LoVo (cell line): ENCODE measurements at places on chromosomes 16 and 17.

DNA sequence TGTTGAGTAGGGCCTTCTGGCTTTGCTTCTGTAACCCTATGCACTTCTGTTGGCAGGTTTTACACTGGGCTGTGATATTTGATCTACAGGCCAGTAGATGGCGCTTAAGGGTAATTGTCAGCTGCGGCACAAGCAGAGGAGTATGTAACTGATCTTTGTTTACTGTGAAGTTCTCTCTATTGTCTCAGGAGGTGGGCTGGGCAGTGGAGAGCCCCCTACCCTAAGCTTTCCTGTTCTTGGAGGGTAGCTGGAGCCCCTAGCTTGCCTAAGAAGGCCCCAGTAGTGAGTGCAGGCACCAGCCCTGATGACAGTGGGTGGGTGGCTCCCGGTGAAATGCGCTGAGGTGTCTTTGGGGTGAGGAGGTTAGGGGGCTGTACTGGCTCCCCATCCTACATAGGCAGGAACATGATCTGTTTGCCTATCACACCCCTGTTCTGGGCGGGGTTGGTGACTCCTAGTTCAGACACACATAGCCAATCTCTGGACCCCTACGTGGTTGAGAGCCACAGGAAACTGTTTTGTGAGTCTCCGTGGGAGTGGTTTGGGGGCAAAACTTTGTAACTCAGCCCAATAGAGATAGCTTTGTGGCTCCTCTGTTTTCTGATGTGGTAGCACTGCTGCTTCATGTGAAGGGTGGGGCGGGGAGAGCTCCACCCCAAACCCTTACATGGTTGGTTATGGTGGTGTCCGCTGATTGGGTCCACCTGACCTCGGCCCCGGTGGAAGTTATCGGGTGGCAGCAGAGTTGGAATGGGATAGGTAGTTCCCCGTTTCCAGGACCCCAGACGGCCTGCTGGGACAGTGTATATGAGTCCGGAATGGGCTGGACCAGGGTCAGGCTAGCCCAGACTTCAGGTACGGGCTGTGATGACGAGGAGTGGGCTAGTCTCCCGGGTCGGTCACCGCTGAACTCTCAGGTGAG is 60.4 kb downstream of the SLFN11 start:
- DNase-seq = peak; percentile 60

DNA sequence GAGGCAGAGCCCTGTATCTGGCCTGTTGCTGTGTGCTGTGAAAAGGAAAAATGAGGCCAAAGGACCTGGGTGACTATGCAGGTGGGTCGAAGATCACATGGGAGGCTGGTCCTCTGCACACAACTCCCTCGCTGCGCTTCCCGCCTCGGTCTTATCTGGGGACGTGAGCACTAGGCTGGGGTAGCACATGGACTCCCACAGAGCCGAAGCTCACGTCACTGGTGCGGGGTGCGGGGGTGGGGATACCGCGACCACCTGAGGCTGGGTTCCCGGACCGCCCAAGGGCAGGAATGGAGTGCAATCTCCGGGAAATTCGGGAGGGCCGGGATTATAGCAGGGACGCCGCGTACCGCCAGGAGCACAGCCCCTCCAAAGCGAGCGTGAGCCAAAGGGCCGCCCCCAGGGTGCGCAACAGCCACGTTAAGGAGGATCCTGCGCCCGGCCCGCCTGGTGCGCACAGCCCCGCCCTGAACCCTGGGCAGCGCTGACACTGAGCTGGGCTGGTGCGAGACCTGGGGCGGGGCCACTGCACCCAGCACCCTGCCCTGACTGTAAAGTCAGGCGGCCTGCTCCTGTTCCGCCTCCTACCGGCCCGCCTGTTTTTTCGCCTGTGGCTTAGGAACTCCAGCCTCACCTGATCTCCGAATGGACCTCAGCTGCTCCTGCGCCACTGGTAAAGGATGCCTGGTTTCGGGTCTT is 4.8 kb downstream of the MT1A start:
- peak; percentile 83 for DNase-seq

DNA sequence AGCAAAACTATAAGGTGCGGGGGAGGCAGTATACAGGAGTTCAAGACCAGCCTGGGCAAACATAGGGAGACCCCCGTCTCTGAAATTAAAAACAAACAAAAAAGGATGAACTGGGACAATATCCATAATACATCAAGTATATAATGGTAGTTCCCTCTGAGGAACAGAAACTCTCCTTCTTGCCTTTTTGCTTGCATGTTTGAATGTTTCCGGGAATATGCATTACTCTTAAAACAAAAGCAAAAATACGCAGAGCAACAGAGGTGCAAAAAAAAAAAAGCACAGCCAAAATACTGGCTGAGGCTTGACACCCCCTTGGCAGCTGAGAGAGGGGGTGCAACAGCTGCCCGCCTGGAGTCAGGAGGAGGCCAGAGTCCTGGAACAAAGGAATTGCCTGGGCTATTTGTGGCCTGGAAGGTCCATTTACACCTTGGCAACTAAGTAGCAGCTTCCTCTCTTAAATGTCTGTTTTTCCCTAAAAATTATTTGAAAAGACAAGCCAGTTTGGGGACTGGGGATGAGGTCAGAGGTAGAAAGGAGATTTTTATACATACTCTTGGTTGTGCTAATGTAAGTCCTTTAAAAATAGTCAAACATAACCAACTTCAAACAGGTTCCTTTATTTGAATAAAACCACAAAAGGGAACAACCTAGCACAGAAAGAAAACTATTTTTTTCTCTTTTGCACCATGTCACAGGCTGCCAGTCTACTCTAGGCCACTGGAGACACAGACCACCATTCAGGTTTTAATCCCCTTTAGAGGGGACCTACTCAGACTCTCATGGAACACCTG is 19.5 kb downstream of the USP7 start:
- no peak for DNase-seq

- DNase-seq = no peak
Observed at GRCh38 chr16:67775273-67775672, 31.1 kb downstream of the RANBP10 start.

DNA sequence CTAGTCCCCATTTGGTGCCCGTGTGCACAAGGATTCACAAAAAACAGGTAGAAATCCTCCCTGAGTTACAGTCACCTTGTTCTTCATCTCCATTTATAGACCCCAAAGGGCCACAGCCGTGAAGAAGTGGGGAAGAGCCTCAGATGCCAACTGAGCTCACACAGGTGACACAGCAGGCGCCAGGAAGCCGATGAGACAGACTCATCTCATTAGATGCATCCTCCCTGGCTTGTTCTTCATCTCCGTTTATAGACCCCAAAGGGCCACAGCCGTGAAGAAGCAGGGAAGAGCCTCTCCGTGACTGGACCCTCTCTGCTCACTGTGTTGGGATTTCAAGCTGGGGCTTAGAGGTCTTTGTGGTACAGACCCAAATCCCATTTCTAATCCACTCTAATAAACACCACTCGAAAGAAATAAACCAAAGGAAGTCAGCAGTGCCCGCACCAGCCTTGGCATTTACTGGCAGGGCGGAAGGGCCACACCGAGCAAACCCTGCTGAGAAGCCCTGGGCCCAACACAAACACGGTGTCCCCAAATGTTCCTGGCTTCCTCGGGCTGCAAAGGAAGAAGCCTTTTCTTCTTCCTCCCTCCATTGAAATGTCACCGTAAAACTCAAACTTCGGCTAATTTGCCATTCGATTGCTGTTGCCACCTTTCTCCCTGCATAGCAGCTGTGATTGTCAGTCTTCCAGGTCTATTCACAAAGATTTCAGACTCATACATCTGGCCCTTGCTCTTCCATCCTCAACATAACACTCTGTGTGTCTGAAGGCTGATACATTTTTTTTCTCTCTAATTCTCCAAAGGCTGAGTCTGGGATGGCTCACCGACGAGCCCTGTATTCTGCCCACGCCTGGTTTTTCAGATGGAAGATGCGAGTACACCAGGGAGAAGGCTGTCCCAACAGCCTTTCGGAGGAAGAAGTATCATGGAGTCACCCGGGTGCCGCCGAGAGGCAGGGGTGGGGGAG is 44.9 kb upstream of the DOC2B start:
- DNase-seq = no peak

DNA sequence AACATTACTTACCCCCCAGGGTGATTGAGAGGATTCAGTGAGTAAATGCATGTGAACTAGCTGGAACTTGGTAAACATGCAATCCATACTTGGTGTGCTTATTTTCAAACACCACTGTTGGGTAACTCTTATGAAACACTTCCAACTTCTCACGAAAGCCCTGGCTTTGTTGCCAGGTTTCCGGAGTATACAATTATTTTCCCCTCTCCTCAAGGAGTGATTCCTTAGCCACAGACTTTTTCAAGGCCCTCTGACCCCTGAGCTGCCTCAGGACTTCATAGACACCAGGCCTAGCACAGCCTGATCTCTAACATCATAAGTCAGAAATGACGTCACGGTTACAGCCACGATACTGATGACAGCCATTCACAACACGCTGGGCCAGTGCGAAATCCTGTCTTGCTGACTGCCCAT is 27.6 kb downstream of the HSD17B2 start:
- DNase-seq = no peak

DNA sequence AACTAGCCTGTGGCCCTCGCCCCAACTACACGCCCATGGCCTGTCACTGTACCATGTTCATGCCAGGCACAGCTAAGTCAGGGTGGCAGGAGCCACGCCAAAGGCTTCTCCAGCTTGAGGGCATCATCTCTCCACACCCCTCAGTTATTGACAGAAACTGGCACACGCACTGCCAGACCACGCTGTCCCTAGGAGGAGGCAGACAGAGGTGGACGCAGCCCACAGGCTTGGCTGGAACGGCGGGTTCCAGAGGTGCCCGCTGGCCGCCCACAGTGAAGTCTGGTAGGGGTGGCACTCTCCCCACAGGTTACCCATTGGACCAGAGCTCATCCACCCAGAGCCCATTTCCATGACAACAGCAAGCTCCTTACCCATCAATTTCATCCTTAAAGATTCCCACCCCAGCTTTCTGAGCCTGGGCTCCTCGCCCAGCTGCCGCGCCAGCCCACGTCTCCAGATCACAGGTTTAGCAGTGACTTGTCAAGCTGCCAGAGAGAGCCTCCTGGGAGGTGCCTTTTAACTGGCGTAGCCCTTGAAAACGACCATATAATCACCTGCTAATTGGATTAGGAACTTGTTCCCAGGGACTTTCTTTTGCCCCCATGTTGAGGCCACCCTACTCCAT is 27.9 kb downstream of the RPRML start:
- DNase-seq = no peak

- DNase-seq = no peak
Observed at GRCh38 chr16:25033852-25034251, 18.7 kb upstream of the ARHGAP17 start.

- peak; percentile 19 for DNase-seq
Observed at GRCh38 chr16:1182316-1182671, 29.4 kb downstream of the CACNA1H start.

DNA sequence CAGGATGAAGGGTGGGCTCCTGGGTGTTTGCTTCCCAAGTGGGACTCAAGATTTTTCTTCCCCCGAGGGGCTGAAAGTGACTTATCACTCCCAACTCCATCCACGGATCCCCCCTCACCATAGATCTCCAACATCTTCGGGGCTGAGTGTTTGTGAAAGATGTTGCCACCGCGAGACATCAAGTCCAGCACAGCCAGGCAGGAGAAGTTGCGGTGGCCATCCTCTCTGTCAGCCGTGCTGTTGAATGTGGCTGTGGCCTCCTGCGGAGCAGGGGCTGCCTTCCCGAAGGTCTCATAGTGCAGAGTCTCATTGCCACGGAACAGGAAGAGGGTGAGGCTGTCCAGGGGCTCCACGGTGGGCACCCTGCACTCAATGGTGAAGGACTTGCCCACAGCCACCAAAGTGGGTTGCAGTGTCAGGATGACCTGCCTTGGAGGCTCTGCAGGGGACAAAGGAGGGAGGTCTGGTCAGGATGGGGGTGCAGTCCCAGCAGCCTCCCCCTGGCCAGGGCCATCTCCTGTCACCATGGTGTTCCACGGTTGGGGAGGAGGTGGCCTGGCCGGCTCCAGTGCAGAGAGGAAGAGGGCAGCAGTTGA is 5.5 kb downstream of the PRR29 start:
- DNase-seq = no peak

GRCh38 chr16:24013864-24014645 is 178.3 kb downstream of the PRKCB start:
- peak; percentile 11 for DNase-seq

GRCh38 chr16:68642436-68643101 is 2.5 kb upstream of the CDH3 start:
- DNase-seq = no peak

DNA sequence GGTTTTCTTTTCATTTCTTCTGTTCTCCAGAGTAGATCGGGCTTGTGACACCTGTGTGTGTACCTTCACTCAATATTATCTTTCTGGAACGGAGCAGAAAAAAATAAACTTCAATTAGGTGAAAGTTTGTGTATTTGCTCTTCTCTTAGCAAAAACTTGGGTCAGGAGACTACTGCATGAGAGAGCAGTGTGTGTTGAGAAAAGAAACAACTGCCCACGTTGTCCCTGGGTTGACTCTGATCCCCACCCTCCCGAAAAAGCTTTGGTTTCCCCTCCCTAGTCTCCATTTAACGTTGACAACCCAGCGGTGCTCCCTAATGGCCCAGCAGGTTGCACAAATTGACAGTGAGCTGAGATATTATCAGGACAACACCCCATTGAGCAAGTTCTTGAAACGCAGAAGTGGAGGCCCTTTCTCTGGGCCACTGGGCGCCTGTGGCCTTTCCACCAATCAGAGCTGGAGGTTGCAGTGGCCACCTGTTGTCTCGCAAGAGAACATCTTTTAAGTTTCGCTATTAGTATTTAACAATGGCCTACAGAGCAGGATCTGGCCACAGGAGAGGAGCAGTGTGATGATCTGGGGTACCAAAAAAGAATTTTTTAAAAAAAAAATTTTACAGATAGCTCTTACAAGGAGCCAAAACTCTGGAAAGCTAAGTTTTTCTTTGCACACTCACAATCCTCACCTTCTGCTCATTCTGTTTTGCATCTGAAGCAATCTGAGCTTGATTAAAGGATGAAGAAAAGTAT is 1.5 kb upstream of the TOX3 start:
- no peak for DNase-seq

- no peak for DNase-seq
Observed at GRCh38 chr17:38544175-38544838, 61.4 kb downstream of the SRCIN1 start.

DNA sequence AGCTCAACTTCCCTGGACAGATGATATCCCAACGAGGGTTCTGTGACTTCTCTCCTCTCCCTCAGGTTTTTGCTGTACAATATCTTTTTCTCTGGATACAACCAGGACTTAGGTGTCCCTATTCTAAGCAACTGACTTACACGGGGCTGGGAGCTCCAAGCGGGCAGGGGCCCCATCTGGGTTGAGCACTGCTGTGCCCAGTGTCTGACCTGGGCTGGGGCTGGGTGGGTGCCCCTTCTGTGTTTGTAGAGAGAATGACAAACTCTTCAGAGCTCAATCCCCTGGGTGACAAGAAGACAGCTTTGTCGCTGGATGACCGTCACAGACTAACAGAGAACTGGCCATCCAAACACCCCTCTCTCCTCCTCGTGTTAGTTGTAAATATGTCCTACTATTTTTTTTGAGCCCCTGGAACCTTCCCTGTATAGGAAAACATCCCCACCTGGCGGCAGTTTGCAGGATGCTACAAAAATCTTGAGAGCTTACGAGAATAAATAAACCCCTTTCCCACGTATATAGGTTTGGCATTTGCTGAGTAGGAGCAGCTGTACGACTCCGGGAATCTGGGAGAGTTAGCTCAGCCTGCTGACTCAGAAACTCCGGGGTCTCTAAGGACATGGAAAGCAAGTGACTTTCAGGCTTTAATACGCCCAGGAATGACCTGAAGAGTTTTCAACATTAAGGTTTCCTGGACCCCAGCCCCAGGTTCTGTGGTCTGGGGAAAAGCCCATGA is 23.7 kb upstream of the RCVRN start:
- DNase-seq = peak; percentile 67
